CD8-positive, alpha-beta T cell (primary cell): ENCODE measurements at places on chromosomes 11 and 22.

GRCh38 chr22:28346308-28346707 lies 333.3 kb downstream of the TTC28 start:
- no peak for DNase-seq

- DNase-seq: no peak
Observed at GRCh38 chr22:28141614-28142013, 222.6 kb upstream of the PITPNB start.

GRCh38 chr11:126874276-126874675 lies 126.3 kb downstream of the KIRREL3 start:
- DNase-seq: no peak

GRCh38 chr11:24779791-24780190 lies 282.9 kb downstream of the LUZP2 start:
- DNase-seq: no peak

DNA sequence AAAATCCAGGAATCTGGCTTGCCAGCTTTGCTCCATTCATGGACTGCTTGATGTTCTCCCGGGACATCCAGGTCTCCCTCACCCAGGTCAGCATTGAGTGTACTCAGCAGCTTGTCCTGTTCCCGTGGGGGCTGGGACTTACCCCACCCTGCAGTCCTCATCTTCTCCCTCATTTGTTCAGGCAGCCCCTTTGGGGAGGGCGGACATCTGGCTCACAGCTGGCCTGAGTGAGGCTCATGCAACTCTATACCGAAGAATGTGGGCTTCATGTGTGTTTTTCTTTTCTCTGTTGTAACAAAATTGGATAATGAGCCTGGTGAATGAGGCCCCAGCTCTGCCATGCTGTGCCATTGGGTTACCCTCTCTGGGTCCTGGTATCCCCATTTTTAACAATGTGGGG lies 227.7 kb upstream of the TENM4 start:
- DNase-seq: no peak

DNA sequence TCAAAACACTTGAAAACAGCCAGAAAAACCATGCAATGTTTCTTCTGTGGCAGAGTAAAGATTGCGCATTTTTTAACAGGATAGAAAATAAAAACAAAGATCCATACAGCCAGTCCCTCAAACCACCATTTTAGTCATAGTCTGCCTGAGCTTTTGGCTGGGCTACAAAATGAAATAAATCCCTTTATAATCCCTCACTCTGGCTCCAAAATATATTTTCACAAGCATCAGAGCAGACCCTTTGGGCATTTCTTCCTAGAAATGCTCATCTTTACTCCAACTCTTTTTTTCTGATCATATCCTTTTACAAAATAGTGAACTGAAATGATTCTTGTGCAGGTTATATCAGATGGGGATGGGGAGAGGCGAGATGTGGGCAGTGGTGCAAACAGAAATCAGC lies 31.8 kb upstream of the LMO2 start:
- DNase-seq: no peak

DNA sequence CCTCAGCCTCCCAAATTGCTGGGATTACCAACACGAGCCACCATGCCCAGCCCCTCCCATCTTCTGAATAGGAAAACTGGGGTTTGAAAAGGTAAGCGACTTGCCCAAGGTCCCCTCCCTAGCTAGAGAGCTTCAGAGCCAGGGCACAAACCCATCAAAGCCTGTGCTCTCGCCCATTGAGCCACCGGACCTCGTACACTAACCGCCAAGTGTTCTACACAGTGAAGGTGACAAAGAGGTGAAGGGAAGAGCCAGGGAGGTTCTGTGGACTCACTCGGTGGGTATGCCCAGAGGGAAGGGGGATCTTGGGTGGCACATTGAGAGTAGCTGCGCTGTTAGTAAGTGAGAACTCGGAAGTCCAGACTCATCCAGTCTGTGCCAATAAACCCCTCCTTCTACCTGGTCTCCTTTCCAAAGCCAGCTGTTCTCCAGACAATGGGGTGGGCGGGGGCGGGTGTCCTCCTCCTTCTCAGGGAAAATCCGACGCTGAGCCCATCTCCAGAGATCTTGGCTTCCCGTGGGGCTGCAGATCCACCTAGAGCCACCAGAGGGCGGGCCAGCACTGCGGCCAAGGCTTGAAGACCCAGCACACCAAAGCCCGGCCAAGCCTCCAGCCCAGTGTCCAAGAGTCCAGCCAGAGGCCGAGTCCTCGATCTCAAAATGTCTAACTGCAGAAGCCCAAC lies 3.2 kb upstream of the RTN4RL2 start:
- DNase-seq: peak; percentile 80

DNA sequence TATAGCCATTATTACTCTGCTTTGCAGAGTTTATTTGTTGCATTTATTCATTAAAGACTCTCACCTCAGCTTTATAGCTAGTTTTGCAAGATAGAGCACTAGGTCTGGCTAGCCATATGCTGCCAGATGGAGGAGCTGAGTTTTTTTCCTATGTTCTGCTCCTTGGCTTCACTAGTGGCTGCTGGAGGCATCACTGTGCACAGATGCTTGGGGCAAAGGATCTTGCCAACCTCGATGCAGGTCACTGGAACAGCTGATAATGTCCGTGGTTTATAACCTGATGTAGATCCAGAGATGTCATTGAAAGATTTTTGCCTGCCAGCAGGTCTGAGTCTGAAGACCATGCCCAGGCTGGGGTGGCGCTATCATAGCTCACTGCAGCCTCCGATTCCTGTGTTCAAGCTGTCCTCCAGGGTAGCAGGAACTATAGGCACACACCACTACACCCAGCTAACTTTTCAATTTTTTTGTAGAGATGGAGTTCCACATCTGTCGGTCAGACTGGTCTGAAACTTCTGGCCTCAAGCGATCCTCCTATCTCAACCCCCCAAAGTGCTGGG lies 63.2 kb downstream of the PACS1 start:
- no peak for DNase-seq

- DNase-seq: no peak
Observed at GRCh38 chr22:35703861-35704584, 13.6 kb upstream of the APOL5 start.

GRCh38 chr11:107427569-107428180 lies 29.9 kb downstream of the CWF19L2 start:
- DNase-seq: no peak

DNA sequence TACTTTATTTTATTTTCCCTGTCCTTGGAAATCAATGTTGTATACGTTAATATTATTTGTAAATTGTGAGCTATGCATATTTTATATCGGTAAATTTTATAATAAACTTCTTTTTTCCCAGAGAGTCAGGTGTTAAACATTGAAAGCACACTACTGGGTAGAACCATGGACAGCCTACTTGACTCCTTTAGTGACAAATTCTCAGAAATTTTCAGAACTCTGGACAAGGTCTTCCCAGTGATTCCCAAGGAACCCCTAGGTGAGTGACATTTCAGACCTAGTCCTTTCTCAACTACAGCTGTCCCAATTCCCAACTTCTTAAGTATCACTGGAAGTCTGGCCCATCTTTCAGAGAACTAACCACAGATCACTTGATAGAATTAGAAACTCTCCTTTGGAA lies 107.2 kb downstream of the RCN1 start:
- DNase-seq: no peak

GRCh38 chr11:122852074-122852795 lies 13.9 kb downstream of the CRTAM start:
- DNase-seq: no peak

GRCh38 chr11:111846063-111846462 lies 25.3 kb downstream of the ALG9 start:
- DNase-seq: no peak

DNA sequence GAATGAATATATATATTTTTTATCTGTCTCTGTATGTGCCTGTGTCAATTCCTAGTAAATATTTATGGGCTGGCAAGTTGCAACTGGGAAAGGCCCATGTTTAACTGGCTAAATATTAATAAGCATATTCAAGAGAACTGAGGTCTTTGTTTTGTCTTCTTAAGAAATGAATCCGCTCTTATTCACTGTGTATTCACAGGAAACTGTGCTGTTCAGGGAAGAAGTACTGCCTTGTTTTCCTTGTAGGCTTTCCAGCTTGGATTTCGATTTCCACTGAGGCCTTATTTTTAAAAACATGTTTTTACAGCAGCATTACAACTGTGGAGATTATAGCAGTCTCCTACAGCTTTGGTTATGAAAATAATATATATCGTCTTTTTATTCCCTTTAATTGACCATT lies 64.7 kb downstream of the LDLRAD3 start:
- DNase-seq: no peak

GRCh38 chr22:46563381-46564083 lies 26.1 kb upstream of the CELSR1 start:
- peak; percentile 79 for DNase-seq

DNA sequence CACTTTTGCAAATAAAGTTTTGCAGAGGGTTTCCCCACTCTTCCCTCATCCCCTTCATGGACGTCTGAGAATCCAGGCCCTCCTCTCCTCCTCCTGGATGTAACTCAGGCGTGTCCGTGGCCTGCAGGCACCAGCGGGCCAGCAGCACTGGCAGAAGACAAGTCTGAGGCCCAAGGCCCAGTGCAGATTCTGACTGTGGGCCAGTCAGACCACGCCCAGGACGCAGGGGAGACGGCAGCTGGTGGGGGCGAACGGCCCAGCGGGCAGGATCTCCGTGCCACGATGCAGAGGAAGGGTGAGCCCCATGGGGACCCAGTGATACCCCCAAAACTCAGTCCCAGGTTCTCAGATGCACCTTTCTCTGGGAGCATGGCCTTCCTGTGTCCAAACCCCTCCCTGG lies 14.4 kb downstream of the TUB start:
- no peak for DNase-seq

DNA sequence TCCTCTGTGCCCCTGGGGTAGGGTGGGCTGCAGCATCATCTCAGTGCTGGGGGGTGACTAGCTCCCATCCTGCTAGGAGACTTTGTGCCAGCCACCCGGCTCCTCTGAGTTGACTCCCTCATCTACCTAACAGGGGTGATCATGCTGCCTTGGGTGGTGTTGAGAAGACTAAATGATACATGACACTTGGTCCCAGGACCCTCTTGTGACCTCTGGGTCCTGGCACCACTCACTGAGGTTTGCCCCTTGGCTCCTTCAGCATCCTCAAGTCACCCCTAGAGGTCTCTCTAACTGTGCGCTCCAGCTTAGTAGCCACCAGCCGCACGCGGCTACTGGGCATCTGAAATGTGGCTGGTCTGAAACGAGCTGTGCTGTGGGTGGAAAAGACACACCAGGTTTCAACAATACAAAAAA lies 72.1 kb downstream of the LRRC32 start:
- no peak for DNase-seq

GRCh38 chr11:69131644-69132300 lies 24.0 kb upstream of the SMIM38 start:
- DNase-seq: no peak

- DNase-seq: peak; percentile 65
Observed at GRCh38 chr11:46308631-46309419, 31.4 kb downstream of the CREB3L1 start.

- DNase-seq: no peak
Observed at GRCh38 chr11:96124155-96124554, 200.2 kb upstream of the MTMR2 start.

DNA sequence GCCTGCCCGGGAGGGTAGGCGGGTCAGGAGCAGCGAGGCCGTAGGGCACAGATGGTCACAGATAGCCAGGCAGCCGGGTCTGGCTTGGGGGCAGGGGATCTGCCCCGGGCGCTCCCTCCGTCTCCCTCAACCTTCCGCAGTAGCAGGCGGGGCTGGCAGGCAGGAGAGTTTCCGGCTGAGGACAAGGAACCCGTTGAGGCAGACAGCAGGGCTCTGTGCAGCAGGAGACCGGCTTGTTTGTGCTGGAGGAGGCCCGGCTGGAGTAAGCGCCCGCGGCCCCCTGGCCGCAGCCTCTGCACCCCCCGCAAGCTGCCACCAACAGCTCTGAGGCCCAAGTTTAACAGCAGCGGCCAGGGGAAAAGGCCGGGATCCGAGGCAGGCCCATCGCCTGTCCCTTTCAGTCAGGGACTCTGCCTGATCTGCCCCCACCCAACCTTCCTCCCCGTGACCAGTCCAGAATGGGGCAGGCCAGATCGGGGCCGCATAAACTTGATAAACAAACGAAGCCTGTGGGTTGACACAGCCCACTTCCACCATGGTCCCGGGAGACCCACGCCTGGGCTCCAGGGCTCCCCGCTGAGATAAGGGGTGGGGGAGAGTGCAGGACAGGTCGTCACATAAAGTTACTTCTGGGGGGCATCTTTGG lies 13.6 kb downstream of the SCARF2 start:
- no peak for DNase-seq

DNA sequence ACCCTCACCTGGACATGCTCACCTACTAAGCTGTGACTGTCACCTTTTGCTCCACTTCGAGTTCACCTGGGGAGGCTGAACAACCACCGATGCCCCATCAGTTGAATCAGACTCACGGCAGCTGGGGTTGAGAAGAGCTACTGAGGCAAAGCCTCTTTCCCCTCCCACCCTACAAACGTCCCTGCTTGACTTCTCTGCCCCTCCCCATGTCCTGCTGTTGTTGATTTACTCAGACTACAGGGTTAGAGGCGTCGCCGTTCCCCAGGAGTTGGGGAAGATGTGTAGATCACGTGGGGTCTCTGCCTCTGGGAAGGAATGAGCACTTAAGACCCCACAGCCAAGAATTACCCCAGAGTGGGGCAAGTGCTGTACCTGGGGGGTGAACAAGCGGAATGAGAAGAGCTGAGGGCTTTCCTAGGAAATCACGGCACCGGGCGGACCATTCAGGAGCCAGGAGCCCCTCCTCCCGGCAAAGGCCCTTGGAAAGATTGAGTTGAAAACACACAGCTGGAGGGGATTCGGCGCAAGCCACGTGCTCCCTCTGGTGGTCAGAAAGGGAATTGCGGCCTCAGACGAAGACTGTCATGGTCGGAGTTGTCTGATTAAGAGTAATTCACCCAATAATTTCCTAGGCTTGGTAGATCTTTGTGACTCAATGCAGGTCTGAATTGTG lies 7.0 kb downstream of the FXYD2 start:
- peak; percentile 85 for DNase-seq

- DNase-seq: no peak
Observed at GRCh38 chr11:87290304-87290922, 252.7 kb downstream of the TMEM135 start.

DNA sequence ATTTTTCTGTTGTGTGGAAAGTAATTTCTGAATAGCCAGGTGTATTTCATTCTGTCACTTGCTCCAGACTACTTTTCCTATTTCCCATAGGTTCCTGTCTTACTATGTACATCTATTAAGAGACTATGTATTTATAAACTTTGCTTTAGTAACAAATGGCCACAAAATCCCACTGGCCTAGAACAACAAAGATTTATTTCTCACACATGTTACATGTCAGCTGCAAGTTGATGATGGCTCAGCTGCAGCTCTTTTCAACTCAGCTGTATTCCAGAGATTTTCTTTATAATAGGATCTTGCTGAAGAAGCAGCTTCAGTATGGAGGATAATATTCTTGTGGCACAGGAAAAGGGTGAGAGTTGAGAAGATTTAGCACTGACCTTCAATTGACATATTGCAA lies 539.6 kb upstream of the LRRC4C start:
- DNase-seq: no peak

GRCh38 chr11:72969894-72970335 lies 155.7 kb downstream of the ATG16L2 start:
- no peak for DNase-seq
